Fibroblast of the aortic adventitia (primary cell): ENCODE measurements at places on chromosomes 5 and 9. TPM values are rescaled to one million over a fixed set of nuclear protein-coding genes. Genes with fewer than 3 reads are reported as not detected.

The DNAH5 gene
- total RNA-seq, result under 0.01 and 0.18 TPM in 2 replicates

The ENG gene
- total RNA-seq, result 15.8 and 62.0 TPM in 2 replicates

The TMC1 gene
- total RNA-seq, result 0.36 and 0.49 TPM in 2 replicates

The PCDHB12 gene
- 0.18 and 0.25 TPM in 2 replicates for total RNA-seq

The FKTN gene
- 9.3 and 40.7 TPM in 2 replicates for total RNA-seq

The WHRN gene
- total RNA-seq, result 2.1 and 3.5 TPM in 2 replicates

The WDR38 gene
- not detected in 2 replicates for total RNA-seq

The ZFP37 gene
- total RNA-seq, result 0.82 and 3.6 TPM in 2 replicates

The PCDHB16 gene
- 0.25 and 0.36 TPM in 2 replicates for total RNA-seq

The LCN9 gene
- total RNA-seq, result not detected in 2 replicates

The THBS4 gene
- 0.90 and 1.5 TPM in 2 replicates for total RNA-seq

The ACO1 gene
- total RNA-seq, result 81.3 and 125 TPM in 2 replicates

The GAPT gene
- total RNA-seq, result not detected in 2 replicates

The SSBP2 gene
- 11.3 and 34.3 TPM in 2 replicates for total RNA-seq

The ZNF354B gene
- total RNA-seq, result 9.8 and 19.6 TPM in 2 replicates

The PTGES2 gene
- total RNA-seq, result 33.9 and 40.8 TPM in 2 replicates

The GABRA6 gene
- total RNA-seq, result not detected in 2 replicates

The KIAA1958 gene
- 1.4 and 2.9 TPM in 2 replicates for total RNA-seq

The RPP25L gene
- total RNA-seq, result 9.2 and 9.6 TPM in 2 replicates

The OLFML2A gene
- 1.7 and 13.7 TPM in 2 replicates for total RNA-seq

The FBP2 gene
- total RNA-seq, result not detected in 2 replicates

The NR4A3 gene
- 1.1 and 1.5 TPM in 2 replicates for total RNA-seq

The PKD2L2 gene
- total RNA-seq, result not detected in 2 replicates

The SPATA31D1 gene
- total RNA-seq, result not detected in 2 replicates

The ADRA1B gene
- 0.63 TPM in 1 of 2 replicates, not detected in the other for total RNA-seq

The C9orf43 gene
- total RNA-seq, result 0.63 and 1.7 TPM in 2 replicates

The LCN1 gene
- not detected in 2 replicates for total RNA-seq
